A172 (cell line): ENCODE measurements at places on chromosomes 3 and 15. TPM values are rescaled to one million over a fixed set of nuclear protein-coding genes. Genes with fewer than 3 reads are reported as not detected.

Gene ALDH1A2
- not detected in 2 replicates for total RNA-seq

Gene FBLN2
- 0.07 and 0.41 TPM in 2 replicates for total RNA-seq

Gene NAA80
- 8.5 and 13.1 TPM in 2 replicates for total RNA-seq

Gene CGNL1
- 3.4 and 4.7 TPM in 2 replicates for total RNA-seq

Gene TIMMDC1
- 74.4 and 113 TPM in 2 replicates for total RNA-seq

Gene DUOXA2
- not detected in 2 replicates for total RNA-seq

Gene SLC33A1
- 22.9 and 28.0 TPM in 2 replicates for total RNA-seq

Gene SCAANT1
- total RNA-seq, result not detected in 2 replicates

Gene C3orf70
- total RNA-seq, result 2.1 and 2.4 TPM in 2 replicates

Gene CPEB1
- 10.8 and 11.3 TPM in 2 replicates for total RNA-seq

Gene COLQ
- not detected in 2 replicates for total RNA-seq

Gene OIP5
- 38.0 and 41.6 TPM in 2 replicates for total RNA-seq

Gene SLC2A2
- total RNA-seq, result 0.07 TPM in 2 replicates

Gene GOLGA8T
- total RNA-seq, result not detected in 2 replicates

Gene MYO5C
- 0.88 and 2.1 TPM in 2 replicates for total RNA-seq

Gene CADPS
- not detected in 2 replicates for total RNA-seq

Gene CPNE4
- total RNA-seq, result not detected in 2 replicates

Gene SOX2
- total RNA-seq, result 3.4 and 4.3 TPM in 2 replicates

Gene IGDCC3
- 0.10 and 0.12 TPM in 2 replicates for total RNA-seq

Gene ATP2C1
- 68.9 and 112 TPM in 2 replicates for total RNA-seq

Gene ERICH6
- total RNA-seq, result not detected in 2 replicates

Gene NR2E3
- not detected in 2 replicates for total RNA-seq
